Lower leg skin (tissue), 4 donors: ENCODE measurements at places on chromosomes 5 and 9. TPM values are rescaled to one million over a fixed set of nuclear protein-coding genes. Genes with fewer than 3 reads are reported as not detected.

The NPR3 gene
- total RNA-seq = 8.3 TPM

The SPATA6L gene
- 2.5 TPM for total RNA-seq

- no peak for DNase-seq
Observed at GRCh38 chr5:68478301-68479095, 262.9 kb downstream of the PIK3R1 start.

DNA sequence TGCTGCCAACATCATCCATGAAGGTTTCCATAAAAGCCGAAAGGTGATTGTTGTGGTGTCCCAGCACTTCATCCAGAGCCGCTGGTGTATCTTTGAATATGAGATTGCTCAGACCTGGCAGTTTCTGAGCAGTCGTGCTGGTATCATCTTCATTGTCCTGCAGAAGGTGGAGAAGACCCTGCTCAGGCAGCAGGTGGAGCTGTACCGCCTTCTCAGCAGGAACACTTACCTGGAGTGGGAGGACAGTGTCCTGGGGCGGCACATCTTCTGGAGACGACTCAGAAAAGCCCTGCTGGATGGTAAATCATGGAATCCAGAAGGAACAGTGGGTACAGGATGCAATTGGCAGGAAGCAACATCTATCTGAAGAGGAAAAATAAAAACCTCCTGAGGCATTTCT is 10.1 kb downstream of the TLR4 start:
- DNase-seq = no peak

- DNase-seq = no peak
Observed at GRCh38 chr9:82939451-82939850, 123.5 kb downstream of the RASEF start.

- DNase-seq = no peak
Observed at GRCh38 chr9:73118898-73119554, 32.6 kb upstream of the ANXA1 start.

The BAG1 gene
- total RNA-seq = 129 TPM

The PCDHGB6 gene
- total RNA-seq = 5.9 TPM

DNA sequence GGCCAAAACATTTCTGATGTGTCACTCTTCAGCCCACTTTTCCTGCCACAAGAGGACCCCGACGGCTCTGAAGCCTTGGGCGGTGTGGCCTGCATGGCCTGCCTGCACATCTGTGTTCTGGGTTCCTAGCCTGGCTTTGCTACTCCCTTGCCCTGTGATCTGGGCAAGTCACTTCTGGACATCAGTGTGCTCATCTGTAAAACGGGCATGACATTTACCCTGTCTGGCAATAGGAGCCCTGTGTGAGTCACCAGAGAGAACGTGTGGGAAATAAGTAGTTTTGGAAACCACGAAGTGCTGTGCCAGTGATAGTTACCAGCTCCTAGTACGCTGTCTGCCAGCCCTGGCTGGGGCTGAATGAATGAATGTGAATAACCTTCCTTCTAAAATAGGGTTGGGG is 90.8 kb downstream of the MACROH2A1 start:
- no peak for DNase-seq

The NDUFA8 gene
- total RNA-seq = 33.8 TPM

- DNase-seq = peak; percentile 50
Observed at GRCh38 chr5:178467568-178468195, 122.5 kb downstream of the COL23A1 start.

DNA sequence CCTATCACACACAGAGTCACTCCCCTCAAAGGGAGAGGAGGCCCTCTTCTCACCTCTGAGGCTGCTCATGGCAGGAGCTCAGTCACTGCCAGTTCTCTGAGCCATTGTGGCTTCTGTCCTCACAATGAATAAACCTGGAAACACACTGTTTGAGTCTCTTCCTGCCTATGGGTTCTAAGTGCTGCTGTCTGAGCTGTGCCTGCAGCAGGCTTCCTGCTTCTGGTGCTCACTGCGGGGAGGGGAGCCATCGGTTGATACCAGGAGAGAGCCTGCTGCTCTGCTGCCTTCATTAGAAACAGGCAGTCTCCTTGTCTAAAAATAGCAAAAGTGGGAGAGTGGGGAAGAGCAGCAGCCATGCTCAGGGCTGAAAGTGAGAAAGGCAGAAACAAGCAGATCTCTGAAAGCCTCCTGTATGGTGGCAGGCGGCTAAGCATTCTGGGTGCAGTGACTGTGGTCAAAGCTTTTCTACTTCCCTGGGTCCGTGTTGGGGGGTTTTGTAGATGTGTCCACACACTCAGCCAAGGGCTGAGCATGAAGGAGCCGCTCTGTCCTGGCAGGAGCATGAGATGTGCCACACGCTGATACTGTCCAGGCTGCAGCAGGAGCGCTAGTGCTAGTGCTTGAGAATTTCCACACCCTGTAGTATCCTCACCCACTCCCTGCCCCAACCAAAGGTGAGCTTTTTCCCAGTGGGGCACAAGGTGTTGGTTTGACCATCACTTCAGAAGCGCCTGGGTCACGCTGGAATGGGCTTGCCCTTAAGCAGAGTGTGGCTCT is 34.2 kb downstream of the PRKACG start:
- DNase-seq = no peak

GRCh38 chr9:102985162-102985895 is 9.8 kb upstream of the CYLC2 start:
- DNase-seq = no peak

DNA sequence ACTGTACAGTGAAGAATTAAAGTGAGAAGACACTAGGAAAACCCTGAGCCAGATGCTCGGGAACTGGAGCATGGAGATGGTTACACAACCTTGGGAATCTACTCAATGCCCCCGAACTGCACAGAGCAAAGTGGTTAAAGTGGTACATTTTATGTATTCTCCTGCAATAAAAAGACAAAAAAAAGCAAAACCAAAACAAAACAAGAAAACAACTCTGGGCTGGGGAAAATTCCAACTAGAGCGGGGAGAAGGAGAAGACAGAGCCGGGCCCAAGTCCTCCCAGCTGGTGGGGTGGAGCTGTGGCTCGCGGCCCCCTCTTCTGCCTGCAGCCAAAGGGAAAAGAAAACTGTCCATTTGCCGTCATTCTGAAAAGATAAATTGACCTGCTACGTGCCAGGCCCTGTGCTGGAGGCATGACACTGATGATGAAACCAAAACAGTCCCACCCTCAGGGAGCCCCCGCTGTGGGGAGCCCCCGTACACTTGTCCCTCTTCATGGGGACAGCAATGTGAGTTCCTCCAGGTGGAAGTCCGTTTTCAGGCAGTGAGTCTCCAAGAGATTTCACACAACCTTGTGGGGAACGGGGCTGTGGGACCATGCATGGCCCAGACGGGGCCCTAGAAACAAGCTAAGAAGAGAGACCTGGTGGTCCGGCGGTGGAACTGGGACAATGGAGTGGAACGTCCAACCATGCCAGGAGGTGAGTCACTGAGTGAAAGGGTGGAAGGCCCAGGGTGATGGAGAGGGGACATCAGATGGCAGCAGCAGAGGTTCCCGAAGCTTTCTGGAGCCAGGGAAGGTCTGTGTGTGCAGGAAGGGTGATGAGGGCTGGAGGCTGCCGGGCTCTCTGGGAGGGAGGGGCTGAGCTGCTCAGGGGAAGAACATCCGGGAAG is 114.8 kb upstream of the COL5A1 start:
- peak; percentile 84 for DNase-seq

The GFPT2 gene
- 3.0 TPM for total RNA-seq

DNA sequence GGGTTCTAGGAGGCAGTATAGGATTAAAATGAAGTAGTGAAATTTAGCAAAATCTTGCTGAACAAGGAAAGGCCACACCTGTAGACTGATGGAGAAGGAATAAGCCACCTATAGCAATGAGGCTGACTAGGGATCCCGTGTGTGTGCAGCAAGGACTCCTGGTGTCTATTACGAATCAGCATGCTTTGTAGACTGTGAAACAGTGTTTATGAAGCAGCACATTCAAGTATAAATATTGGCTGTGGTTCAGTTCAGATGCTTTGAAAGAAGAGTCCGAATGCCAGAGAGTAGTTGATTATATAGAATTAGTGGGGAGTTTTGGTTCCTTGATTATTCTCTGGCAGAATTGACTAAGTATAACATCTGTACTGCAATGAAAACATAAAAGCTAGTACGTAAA is 41.8 kb downstream of the CAST start:
- DNase-seq = no peak
